AG04450 (cell line): ENCODE measurements at places on chromosomes 7 and 10.

- no peak for DNase-seq
These were observed 2.0 kb upstream of the ITGB8 start for GRCh38 chr7:20328692-20329091.

DNA sequence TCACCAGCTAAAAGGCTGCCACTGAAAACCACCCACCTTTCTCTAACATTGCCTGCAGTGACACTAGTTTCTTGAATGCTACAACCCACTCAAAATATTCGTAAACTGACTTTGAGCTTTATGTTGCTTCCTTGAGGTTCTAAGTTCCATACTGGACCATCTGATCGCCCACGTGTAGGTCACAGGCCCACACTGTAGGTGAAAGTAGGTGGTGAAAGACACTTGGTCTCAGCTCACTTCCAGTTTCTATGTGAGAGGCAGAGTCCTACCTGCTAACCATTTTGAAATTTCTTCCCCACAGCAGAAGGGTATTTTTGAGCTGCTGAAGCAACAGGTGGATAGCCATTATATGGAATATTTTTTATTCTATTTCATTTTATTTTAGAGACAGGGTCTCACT, 97.3 kb downstream of the MYO3A start:
- no peak for DNase-seq

- no peak for DNase-seq
These were observed 118.7 kb upstream of the PTN start for GRCh38 chr7:137462074-137462715.

- no peak for DNase-seq
These were observed 27.8 kb downstream of the DIP2C start for GRCh38 chr10:661597-662222.

GRCh38 chr7:130379019-130379418, 1.3 kb upstream of the CPA1 start:
- DNase-seq = no peak

- DNase-seq = no peak
These were observed 1.9 kb downstream of the DNAH11 start for GRCh38 chr7:21544715-21545114.

DNA sequence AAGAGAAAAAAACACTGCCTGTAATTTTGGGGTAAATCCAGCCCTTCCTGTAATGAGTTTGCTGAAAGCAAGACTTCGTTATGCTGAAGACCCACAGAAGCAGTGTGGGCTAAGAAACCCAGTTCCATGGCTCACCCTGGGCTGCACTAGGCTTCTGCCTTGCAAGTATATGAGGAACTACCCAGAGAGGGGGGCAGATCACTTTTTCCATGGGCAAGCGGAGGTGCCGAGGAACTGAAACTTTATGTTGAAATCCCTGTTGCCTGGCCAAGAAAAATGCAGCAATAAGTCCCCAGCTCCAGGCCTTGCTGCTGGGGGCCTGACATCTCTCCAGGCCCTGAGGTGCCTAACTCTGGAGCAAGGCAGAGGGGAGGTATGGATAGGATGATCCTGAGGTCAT, 8.5 kb downstream of the RASSF4 start:
- no peak for DNase-seq

DNA sequence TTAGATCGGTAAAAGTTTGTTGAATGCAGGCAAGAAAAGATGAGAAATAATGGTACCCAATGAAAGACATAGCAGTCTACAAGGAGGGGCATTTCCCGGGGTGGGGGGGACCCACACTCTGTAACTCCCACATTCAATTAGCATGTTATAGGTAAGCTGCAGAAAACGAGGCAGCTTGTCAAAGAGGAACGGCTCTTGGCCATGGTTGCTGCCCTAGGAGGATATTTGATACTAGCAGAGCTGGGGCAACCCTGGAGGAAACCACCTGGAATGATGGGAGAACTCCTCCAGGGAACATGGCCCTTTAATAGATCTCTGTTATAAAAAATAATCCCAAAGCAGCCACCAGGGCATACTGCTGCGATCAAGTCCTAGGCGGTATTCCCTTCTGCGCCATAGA, 98.5 kb downstream of the EGFR start:
- DNase-seq = no peak

- no peak for DNase-seq
These were observed 276.9 kb downstream of the SKAP2 start for GRCh38 chr7:26587536-26587935.

- DNase-seq = no peak
These were observed 4.1 kb downstream of the ERCC6 start for GRCh38 chr10:49534670-49535381.

DNA sequence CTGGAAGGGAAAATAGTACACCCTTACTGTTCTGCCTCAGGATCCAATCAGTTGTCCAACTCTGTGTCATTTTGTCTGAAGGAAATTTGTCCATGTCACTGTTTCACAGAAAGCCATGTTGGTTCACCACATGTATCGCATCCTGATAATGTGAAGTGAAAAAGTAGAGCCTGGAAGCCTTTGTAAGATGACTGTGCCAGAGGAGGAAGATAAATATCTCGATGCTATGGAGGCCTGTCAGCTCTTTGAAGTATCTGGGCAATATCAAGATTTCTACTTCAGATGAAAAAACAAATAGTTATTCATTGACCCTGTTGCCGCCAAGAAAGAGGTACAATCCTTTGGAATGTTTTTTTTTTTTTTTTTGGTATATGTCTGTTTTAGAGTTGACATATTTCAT, 270.5 kb downstream of the PHF14 start:
- no peak for DNase-seq

GRCh38 chr10:633279-634245, 55.9 kb downstream of the DIP2C start:
- DNase-seq = no peak

GRCh38 chr7:5445981-5446594, 22.5 kb upstream of the TNRC18 start:
- no peak for DNase-seq

- no peak for DNase-seq
These were observed 57.2 kb downstream of the MGAM2 start for GRCh38 chr7:142168746-142169145.

GRCh38 chr7:1608318-1608717, 38.5 kb upstream of the PSMG3 start:
- DNase-seq = no peak

- DNase-seq = no peak
These were observed 24.2 kb upstream of the OTUD1 start for GRCh38 chr10:23414658-23415057.

- DNase-seq = no peak
These were observed 15.9 kb upstream of the SCRN1 start for GRCh38 chr7:30005464-30005863.

GRCh38 chr7:24717247-24717622, 40.0 kb downstream of the GSDME start:
- no peak for DNase-seq

DNA sequence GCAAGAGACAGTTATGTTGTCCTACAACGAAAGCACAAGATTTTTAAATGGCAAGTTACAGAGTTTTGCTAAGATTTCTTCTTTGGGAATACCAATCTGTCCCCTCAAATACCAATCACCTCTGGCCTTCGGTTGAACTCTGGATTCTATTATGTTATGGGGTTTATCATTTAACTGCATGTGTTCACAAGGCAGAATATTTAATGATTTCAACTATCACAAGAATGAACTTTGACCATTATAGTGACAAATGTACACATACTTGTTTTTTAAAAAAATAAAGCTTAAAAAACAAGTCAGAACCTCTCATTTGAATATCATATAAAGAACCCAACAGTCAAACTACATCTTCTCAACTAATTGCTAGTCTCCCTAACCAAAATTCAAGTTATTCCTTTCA, 11.3 kb downstream of the OAT start:
- no peak for DNase-seq

- no peak for DNase-seq
These were observed 602.2 kb downstream of the LRMDA start for GRCh38 chr10:76033457-76034196.

DNA sequence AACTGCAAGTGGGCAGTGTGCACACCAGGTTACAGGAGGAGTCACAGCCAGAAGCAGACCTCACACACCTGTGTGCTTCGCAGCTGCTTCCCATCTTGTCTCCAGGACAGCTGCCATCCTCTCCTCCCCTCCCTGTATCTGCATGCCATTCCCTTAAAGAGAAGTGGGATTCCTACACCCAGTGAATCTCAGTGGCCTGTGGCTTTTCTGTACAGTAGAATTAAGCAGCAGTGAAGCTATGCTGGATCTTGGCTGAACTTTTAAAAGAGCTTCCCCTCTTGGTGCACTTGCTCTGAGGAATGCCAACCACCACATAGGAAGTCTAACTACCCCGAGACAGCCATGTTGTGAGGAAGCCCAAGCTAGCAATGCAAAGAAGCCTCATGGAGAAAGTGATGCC, 236.5 kb upstream of the ZMIZ1 start:
- no peak for DNase-seq

DNA sequence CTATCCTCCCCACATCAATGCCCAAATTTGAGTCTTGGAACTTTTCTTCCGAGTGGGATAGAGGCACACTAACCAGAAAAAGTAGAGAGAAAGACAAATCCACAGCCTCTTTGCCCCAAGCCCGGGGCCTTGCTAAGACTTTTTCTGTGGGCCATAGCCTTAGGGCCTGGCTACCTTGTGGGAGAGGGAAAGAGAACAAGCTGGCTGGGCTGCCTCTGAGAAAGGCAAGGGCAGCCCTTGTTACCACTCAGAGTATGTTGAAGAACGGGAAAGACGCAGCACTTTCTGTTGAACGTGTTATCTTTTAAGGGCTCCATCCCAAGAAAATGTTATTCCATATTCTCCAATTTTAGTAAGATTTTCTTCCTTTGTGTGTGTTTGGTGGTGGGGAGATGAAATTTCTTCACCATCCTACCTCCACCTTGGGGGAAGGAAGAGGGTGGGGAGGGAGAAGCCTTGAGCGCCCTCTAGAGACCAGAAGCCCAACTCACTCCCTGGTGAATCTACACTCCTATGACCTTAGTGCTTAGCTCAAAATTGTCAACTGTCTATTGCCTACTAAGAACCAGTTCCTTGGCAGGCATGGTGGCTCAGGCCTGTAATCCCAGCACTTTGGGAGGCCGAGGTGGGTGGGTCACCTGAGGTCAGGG, 3.9 kb upstream of the NRF1 start:
- DNase-seq = no peak

- DNase-seq = no peak
These were observed 481.0 kb downstream of the TNS3 start for GRCh38 chr7:47100817-47101435.

DNA sequence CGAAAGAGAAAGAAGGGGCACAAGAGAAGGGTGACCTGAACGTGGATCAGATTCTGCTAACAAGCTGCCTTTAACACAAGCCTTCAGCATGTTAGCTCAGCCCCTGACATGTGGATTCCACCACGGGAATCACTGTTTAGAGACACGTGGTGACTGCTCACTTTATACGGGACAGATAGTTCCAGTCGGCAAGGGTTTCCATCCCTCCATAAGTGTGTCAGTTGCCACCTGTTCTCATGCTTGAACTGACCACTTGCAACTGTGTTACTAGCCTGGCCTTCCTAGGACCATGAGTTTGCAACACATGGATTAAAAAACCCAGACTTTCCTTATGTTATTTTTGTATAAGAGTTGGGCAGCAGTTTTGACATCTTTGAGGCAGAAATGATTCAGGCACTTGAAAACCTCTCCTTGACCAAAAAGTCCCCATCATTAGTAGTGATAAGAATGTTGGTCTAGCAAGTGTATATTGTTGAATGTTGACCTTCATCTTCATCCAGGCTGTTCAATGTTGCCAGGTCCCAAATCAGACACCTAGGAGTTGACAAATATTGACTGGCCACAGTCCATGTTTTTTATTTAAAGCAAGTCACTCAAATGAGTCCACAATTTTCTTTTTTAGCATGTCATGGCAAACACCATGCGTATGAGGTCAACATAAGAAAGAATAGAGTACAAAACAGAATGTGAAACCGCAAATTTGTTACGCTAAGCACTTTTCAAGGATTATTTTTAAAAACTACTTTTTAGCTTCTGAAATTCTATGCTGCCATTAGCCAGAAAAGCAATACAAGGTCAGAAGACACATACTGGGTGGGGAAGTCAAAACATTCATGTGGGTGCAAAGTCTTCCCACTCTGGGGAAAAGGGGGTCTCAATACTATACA, 101.6 kb downstream of the ABLIM1 start:
- no peak for DNase-seq

GRCh38 chr10:71725998-71726579, 6.5 kb upstream of the C10orf105 start:
- DNase-seq = no peak

DNA sequence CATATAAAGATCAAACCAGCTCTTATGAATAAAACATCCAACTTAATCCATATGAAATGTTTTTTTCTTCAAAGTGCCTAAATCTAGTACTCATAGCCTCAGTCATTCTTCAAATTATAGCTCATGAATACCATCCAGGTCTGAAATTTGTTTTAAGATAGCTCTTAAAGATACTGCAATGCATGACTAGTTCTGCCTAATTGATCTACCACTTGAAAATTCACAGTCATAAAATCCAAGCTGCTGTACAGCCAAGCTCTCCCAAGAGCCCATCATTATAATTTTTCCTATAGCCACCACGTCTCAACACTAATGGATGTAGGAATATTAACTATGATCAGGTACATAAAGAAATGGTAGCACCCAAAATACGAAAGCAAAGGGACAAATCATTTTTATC, 87.9 kb upstream of the RNF148 start:
- DNase-seq = no peak

GRCh38 chr10:124579011-124579399, 117.4 kb downstream of the LHPP start:
- DNase-seq = no peak
